Urothelium cell line (cell line): ENCODE measurements at places on chromosomes 3 and 15.

DNA sequence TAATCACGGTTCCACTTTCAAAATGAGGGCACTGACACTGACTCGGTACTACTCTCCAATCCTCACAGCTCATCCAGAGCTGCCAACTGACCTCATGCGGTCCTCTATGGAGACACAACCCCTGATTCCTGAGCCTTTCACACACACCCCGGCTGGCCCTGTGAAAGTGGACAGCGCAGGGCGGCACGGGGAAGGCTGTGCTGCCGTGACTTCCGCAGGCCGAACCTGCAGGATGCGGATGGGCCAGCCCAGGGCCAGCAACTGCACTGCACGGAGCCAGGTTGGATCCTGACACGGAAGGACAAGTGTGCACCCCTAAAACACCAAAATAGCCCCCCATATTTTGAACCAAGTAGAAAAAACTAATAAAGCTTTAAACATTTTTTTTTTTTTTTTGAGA is 41.0 kb downstream of the IQSEC1 start:
- DNase-seq, result no peak

GRCh38 chr15:65219137-65219536 is 7.9 kb upstream of the CILP start:
- no peak for DNase-seq

- no peak for DNase-seq
Observed at GRCh38 chr15:41957021-41957897, 15.1 kb downstream of the EHD4 start.

- DNase-seq, result no peak
Observed at GRCh38 chr3:143771258-143771657, 77.0 kb downstream of the SLC9A9 start.

DNA sequence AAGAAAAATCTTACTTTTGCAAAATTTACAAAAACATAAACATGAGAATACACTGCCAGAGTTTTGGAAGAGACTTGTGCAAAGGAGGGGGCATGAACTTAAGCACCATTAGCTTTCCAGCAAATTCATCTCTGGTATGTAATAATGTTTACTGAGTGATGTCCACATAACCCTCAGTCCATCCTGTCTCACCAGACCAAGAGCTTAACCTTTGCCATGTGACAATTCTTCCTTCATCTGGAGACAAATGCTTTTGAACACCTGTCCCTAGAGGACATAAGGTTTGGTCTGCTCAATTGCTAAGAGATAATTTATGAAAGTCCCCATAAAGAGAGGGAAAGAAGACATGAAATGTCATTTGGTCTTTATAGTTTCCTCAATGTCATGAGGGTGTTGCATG is 412.3 kb downstream of the ERC2 start:
- no peak for DNase-seq

DNA sequence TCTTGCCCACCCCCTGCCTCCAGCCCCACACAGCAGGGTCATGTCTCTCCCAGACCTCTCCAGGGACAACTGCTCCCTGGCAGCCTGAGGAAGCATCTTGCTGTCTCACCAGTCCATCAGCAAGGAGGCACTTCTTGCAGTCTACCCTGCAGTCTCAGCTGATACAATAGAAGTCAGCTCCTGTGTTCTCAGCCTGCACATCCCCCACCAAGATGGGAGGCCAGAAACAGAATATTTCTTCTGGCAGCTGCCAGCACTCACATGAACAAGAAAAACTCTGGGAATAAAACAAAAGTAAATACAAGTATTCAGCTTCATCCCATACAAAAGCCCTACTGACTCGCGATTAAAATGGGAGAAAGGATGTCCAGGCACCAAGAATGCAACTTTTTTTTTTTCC is 457.4 kb upstream of the PROK2 start:
- no peak for DNase-seq

DNA sequence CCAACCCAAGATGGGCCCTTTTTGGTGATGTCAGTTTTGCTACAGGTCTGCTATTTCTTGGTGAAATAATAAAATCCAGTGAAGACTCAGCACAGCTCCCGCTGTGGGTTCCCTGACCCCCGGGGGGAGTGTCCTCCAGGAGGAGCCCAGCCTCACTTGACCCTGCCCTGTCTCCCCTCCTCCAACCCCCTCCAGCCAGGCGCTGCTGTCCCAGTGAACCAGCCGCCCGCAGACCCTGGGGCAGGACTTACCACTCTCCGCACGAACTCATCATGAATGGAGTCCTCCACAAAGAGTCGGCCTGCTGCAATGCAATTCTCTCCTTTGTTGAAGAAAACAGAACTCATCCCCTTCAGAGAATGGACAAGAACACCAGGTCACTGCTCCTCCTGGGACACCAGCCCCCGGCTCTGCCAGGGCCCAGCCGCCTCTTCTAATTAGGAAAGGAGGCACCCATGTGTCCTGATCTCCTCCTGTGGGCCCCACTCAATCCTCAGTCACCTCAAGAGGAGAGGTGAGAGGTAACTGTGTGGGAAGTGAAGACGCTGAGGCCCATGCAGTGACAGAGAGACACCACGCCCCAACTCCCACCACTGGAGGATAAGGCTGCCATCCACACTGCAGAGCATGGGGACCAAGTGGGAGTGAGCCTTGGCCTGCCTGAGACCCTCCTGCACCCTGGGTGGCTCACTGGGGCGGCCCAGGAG is 28.8 kb upstream of the SLC41A3 start:
- DNase-seq, result no peak

DNA sequence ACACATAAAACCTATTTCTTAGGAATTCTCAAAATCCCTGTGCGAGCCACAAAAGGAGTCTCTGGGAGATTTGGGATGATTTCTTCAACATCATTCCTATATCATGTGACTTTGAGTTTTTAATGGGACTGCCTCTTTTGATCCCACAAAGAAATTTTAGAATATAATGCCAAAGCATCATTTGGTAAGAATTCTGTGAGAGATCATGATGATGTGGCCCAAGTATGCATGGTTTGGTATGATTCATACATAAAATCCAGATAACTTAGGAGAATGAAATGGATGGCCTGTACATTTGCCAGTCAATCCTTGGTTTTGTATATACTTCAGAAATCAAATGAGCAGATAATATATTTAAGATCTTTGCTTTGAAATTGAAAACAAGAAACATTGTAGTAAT is 61.3 kb downstream of the UBE2E2 start:
- peak; percentile 20 for DNase-seq

- no peak for DNase-seq
Observed at GRCh38 chr15:88612186-88612796, 8.8 kb upstream of the AEN start.

DNA sequence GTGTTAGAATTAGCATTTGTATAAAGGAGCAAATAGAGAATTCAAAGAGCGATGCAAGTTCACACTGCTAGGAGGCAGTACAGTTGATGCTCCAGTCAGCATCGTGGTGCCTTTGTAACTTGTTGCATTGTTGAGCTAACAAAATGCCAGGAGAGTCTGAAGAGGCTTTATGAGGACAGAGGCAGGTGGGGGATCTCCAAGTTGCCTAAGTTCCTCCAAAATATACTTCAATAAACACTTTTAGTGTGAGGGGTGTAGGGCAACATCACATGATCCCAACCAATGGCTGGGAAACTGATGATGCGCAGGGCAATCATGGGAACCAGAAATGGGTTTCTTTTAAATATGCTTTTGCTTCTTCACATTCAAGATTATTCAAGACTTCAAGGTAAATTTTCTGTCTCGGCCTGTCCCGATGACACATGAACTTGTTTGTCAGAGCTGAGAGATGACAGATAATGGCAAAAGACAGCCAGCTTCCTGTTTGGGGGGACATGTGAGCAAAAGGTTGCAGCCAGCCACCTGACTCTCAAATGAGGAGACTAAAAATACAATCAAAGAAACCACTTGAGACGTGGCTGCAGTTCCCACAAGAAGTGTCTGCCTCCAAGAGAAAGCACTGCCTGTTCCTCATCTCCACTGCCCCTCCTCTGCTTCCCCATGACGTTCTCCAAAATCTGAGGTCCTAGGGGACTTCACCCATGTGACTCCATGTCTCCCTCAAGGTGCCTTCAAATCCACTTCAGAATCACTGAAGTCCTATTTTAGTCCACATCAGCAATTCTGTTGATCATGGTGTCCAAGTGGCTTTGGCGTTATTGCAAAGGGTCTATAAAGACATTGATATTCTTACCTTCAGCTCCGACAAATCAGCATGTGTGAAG is 39.3 kb downstream of the KLHL6 start:
- no peak for DNase-seq

DNA sequence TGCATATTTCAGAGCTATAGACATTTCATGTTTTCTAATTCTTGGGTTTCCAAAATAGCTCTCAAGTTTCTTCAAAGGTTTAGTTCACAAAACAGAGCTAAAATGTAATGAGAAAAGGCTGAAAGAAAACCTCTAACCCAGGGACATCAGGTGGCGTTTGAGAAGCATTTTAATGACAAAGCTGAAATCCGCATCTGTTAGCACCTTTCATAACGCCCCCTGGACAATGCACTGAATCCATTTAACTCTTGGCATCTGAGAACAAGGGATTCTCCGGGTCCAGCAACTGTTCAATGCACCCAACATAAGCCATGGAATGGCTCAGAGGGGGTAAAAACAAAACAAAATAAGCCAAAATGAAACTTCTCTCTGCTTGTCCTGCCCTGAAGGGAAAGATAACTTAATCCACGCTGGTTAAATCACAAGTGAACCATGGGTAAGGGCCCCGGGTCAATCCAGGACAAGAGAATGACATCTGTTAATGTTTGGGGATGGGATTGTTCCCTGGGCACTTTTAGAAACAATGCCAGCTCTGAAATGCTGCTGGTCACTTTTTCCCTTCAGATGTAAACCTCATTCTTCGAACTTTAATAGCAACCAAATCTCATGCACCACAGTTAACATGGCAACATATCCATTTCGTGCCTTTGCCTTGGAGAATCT is 466.2 kb upstream of the ADAMTS9 start:
- no peak for DNase-seq

- DNase-seq, result peak; percentile 36
Observed at GRCh38 chr3:4680871-4681300, 187.7 kb downstream of the ITPR1 start.

- no peak for DNase-seq
Observed at GRCh38 chr3:51680663-51681230, 9.7 kb downstream of the TEX264 start.

- no peak for DNase-seq
Observed at GRCh38 chr3:136293279-136293678, 43.1 kb downstream of the PCCB start.

GRCh38 chr3:101780661-101781060 is 1.6 kb downstream of the NXPE3 start:
- DNase-seq, result peak; percentile 59

- DNase-seq, result no peak
Observed at GRCh38 chr3:123993818-123994217, 1.9 kb upstream of the ROPN1 start.

DNA sequence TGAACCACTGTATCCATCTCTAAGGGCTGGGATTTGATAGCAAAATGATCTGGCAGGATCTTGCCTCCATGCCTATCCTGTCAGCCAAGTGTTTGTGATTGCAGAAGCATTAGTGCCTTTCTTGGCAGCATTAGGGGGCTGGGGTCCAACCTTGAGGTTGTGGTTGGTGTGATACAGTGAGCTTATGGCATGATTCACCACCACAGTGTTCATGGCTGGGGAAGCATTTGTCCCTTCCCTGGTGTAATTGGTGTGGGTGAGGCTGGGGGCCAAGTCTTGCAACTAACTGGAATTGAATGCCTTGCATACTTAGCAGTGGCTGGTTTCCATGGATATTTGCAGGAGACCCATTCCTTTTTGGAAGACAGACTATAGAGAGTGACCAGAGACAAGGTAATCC is 271.0 kb upstream of the TBL1XR1 start:
- DNase-seq, result peak; percentile 80

GRCh38 chr3:186931532-186932280 is 1.4 kb downstream of the ST6GAL1 start:
- no peak for DNase-seq

DNA sequence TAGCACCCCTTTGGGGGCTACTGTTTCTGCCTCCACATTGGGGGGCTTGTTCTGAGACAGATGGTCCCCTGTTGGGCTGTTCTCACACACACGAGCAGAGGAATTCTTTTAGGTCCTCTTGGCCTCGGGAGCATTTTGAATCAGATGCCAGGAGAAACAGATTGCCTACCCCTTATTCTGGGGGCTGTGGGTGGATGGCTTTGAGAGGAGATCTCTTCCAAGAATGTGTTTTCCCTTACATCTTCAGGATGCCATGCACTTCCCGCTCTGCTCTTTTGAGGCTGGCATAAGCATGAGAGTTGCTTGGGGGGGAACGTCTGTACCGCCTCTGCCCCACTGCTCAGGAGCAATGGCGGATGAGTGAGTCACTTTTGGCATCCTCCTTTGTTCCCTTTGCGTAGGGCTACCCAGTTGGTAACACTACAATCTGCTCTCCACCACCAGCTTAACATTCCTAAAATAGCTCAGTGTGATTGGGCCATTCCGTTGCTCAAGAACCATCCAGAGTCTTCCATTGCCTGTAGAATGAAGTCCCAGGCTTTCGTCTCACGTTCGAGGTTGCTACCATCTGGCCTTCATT is 154.4 kb downstream of the RPLP1 start:
- peak; percentile 49 for DNase-seq

- DNase-seq, result peak; percentile 60
Observed at GRCh38 chr3:58487140-58487886, 4.6 kb upstream of the KCTD6 start.

- DNase-seq, result peak; percentile 83
Observed at GRCh38 chr3:137032465-137033120, 74.8 kb downstream of the IL20RB start.

- no peak for DNase-seq
Observed at GRCh38 chr15:67953299-67953698, 100.8 kb upstream of the PIAS1 start.

- DNase-seq, result no peak
Observed at GRCh38 chr3:195711813-195712534, 8.8 kb upstream of the MUC20 start.

DNA sequence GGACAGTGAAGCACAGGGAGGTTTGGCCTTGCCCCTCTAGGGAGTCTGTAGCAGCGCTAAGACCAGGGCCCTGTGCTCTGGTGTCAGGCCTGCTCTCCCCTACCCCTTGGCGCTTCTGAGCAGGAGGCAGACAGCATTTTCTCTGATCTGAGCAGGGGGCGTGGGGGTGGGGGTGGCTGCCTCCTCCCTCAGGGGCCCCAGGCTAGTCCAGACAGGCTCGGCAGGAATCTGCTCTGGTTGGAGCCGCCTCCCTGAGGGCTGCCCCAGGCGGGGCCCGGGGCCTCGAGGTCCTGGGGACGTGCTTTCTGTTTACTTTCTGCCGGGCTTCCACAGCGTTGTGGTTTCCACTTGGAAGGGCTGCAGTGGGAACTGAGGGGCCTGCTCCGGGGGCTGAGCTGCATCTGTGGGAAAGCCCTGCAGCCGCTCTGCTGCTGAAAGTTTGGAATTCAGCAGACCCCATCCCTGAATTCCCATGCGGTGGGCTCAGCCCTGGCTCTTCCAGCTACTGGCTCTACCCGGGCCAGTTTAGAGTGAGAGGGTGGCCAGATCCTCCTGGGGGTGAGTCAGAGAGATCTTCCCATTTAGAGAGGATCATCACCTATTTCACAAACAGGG is 105.4 kb downstream of the LINGO1 start:
- peak; percentile 78 for DNase-seq

DNA sequence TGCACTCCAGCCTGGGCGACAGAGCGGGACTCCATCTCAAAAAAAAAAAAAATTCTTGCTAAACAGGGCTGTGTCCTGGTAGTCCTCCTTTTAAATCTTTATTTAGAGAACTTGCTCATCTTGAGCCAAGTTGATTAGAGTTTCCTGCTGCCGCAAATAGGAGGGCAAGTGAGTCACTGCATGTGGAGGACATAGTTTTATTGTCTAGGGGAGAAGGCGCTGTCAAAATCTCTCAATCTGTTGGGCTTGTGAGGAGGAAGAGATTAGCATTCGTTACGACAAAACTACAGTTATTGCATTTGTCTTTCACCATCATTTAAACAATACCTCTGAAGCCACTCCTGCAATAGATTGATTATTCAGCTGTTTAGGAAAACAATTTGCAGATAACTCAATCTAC is 11.5 kb downstream of the MUC4 start:
- DNase-seq, result no peak
